Naive thymus-derived CD8-positive, alpha-beta T cell (primary cell): ENCODE measurements at places on chromosomes 7 and 10.
A peak's percentile ranks its signal among the peaks of the same experiment; 100 is the strongest.

- DNase-seq = no peak
Observed at GRCh38 chr10:15453926-15454325, 82.8 kb upstream of the FAM171A1 start.

- DNase-seq = no peak
Observed at GRCh38 chr10:26855186-26855585, 5.6 kb downstream of the ABI1 start.

DNA sequence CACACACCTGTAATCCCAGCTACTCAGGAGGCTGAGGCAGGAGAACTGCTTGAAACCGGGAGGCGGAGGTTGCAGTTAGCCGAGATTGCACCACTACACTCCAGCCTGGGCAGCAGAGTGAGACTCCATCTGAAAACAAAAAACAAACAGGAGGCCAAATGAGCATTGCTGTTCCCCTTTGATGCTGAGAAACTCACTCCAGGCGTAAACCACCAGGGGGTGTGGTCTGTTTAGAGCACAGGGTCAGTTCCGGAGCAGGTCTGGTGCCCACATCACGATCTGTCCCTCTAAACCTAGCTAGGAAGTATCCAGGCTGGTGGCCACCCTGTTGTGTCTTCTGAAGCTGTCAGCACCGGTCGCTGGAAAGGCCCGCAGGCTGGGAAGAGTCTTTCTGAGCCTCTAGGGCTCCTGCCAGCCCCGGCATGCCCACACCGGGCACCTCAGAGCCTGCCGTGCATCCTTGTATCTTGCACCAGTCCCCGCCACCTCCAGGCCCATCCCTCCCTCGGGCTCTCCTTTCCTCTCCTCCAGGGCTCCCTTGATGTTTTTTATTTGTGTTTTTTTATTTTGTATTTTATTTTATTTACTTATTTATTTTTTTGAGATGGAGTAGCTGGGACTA lies 66.3 kb upstream of the SH2B2 start:
- DNase-seq = no peak

- DNase-seq = no peak
Observed at GRCh38 chr10:132397671-132398565, 918 bp downstream of the PWWP2B start.

DNA sequence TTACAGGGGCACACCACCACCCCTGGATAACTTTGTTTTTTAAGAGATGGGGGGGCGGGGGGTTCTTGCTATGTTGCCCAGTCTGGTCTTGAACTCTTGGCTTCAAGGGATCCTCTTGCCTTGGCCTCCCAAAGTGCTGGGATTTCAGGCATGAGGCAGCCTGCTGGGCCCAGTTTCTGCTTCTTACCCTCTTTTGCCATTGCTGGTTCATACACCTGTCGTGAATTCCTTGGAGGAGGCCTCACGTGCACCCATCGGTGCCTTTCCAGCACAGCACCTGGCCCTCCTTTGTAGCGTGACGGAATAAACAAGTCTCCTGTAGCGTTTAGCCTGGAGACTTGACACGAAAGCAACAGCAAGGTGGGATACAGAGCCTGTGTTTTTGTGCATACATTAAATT lies 75.5 kb downstream of the CARD11 start:
- DNase-seq = no peak

DNA sequence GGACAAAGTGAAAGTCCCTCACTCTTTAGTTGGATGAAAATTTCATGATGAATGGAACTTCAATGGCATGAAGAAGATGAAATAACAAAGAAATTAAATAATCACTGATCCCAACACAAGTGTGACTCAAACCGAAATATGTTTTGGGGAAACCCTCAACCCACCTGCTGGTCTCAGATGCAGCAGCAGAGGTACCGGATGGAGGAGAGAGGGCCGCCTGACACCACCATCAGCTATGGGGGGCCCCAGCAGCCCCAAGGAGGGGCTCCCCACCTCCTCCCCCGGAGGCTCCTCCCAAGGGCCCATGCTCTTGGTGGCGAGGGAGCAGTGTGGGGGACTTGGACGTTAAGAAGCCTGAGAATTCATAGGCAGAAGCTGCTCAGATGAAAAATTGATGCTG lies 137.2 kb upstream of the ADARB2 start:
- DNase-seq = no peak

DNA sequence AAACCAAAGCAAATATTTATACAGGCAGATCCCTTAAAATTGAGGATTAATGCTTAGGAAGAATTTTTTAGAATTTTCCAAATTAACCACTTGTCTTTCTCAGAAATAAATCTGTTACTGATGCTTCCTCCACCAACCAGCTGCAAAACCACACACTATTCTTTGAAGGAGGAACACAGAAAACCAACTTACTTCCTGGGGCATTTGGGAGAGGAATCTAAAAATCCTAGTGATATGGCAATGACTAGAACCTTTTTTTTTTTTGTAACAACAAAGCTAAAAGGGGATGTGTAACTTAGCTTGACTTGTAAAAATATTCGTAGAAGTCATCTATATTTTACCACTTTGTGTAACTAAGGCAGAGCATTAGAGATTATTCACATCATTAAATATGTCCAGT lies 5.1 kb upstream of the TM9SF3 start:
- DNase-seq = no peak

DNA sequence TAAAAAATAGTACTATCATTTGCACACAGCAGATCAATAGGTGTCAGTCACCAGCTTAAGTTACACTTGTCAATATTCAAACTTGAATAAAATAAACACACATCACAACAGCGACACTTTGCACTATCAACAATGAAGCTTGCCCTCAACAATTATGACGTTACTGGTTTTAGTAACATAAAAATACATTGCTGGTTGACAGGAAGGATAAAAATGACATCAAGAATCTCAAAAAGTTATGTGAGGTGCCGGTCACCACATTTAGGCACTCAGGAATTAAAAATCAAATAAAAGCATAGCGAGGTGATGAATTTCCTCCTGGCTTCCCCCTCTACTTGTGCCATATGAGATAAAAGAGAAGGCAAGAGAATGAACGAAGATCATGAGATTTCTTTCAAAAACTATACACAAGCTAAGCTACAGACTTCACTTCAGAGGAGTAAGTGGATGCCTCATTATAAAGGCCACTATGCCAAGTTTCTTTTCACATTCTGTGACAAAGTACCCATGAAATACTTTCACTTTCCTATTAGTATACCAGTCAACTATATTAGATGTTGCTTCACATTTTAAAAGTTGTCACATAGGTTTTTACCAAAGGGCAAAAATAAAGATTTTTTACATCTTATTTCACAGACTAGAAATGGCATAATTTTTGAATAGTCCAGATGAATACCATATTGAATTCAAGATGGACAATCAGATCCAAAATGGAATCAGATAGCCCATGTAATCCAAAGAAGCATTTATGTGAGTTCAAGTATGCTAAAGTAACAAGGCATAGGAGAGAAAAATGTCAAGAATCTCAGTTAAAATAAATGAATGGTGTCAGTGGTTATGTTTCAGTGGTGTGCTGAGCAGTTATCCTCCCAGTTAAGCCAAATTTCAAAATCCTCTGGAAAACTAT lies 3.6 kb downstream of the CCDC71L start:
- DNase-seq = no peak

DNA sequence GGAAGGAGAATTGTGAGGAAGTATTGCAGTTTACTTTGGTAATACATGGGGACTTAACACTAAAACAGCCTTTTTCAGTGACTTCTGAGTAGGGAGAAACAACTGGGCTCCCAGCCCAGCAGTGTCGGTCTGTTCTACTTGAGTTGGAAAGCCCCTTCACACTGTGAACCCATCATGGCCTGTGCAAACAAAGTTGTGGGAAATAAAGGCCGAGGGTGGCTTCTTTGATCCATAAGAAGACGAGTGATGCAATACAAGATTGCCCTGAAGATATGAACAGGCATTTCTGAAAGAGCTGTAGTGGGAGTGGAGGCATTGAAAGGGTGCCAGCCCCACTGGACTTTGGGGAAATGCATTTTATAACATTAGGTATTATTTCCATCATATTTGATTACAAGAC lies 28.3 kb downstream of the C10orf120 start:
- DNase-seq = no peak

DNA sequence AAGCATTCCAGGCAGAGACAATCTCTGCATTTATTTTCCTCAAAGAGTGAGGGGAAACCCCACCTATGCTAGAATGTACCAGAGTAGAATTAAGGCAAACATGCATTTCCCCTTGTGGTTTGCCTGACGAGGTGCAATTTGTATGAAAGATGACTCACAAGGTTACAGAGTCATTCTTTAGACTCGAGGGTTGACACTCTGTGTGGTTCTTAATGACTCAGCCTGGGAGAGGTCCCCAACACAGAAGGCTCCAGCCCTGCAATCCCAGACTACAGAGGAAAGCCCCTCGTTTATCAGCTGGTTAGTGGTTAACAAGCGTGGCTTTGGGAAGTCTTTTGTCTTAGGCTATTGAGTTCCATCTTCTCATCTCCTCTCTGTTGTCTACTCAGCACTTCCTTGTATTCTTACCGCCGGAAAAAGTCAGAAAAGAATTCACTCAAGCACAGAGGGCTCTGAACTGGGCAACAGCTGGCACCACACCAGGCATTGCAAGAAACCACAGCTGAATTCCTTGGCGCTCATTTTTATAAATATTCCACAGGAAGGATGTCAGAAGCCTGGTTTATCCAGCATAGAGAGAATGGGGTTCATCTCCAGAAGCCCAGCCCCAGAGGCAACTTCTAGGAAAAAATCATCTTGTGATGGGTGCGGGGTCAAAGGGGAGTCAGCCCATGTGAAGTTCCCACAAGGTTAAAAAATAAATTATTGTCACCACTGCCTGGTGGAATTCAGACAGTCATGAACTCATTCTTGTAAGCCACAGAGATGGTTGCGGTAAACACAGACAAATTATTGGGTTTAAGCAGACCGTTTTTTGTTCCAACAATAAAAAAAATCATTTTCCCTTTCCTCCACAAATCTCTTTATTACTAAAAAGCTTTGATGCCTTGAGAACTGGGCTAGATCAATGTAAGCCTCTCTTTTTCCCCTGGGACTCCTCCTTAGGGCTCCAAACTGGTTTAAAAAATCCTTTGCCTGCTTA lies 24.5 kb upstream of the SVIL start:
- peak; percentile 58 for DNase-seq

- no peak for DNase-seq
Observed at GRCh38 chr10:116466715-116467422, 39.2 kb downstream of the PNLIPRP3 start.

DNA sequence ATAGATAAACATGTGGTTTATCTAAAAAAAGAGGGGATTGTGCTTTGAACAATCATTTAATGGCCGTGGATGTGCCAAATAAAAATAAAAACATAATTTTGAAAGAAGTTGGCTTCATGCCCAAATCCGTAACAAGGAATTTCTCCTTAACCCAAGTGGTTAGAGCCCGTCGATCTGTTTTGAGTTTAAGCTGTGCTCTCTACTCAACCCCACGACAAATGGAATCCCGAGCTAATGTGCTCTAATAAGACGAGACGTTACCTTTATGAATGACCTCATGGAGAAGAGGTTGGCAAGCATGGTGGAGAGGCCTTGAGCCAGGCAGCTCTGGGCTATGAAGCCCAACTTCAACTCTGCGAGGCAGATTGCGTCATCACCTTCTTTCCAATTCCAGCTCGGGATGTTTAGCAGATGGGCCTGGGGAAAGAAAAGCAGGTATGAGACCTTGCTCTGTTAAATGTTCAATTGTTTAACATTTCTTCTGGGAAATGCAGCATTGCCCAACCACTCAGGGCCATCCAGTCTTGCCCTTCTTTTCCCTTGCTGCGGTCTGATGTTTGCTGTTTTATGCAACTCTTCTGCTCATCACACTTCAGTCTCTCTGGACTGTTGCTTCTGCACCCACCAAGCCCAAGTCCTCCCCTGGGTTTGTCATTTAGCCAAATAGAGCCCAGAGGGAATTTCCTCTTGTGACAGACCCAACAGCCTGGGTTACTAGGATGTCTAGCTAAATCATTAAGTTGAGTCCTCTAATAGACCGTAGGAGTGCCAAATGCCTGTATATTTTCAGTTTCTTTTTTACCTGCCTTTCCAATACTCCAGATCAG lies 564.6 kb downstream of the KCNMA1 start:
- no peak for DNase-seq

GRCh38 chr7:157990226-157990880 lies 597.3 kb downstream of the PTPRN2 start:
- no peak for DNase-seq
